Spinal cord (tissue), 10 donors: ENCODE measurements at places on chromosomes 3 and 15. TPM values are rescaled to one million over a fixed set of nuclear protein-coding genes. Genes with fewer than 3 reads are reported as not detected.

Gene ALPK3
- polyA plus RNA-seq, result 6.6 TPM

DNA sequence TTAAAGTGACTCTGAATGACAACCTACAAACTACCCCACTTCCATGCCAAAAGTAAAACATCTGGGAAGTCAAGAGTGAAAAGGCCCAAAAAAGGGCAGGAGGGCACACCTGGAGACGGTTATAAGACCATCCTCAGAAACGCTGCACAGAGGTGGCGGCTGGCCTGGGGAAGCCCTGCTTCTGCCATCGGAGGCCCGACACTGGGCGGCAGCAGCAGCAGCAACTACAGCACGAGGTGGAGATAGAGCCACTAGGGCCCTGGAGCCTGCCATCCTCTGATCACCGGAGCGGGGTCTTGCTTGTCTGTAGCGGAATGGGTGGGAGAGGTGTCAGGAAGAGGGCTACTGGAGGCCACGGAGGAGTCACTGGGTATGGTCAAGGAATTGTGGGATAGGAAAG, 283.3 kb downstream of the ADAMTS17 start:
- DNase-seq, result no peak

- no peak for DNase-seq
Measured at GRCh38 chr15:74252291-74252690, 16.2 kb downstream of the CCDC33 start.

GRCh38 chr3:135175728-135176277, 380.7 kb downstream of the EPHB1 start:
- no peak for DNase-seq

- no peak for DNase-seq
Measured at GRCh38 chr3:155712008-155712407, 32.9 kb downstream of the PLCH1 start.
